ENCODE measurements at places on chromosomes 6 and 20.
A peak's percentile ranks its signal among the peaks of the same experiment; 100 is the strongest.

DNA sequence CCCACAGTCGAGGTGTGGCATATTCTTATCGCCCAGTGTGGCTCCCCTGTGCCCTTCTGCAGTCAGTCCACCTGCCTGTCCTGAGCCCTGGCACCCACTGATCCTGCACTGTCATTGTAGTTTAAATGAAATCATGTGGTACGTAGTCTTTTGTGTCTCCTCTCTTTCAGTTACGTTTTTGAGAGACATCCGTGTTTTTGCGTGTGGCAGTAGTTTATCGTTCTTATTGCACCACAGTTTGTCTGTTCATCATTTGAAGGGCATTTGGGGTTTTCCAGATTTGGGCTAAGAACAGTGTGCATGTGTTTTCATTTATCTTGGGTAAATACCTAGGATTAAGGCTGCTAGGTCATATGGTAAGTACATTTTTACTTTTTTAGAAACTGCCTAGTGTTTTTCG is 49.3 kb downstream of the SPATA2 start:
- DNase-seq = no peak

DNA sequence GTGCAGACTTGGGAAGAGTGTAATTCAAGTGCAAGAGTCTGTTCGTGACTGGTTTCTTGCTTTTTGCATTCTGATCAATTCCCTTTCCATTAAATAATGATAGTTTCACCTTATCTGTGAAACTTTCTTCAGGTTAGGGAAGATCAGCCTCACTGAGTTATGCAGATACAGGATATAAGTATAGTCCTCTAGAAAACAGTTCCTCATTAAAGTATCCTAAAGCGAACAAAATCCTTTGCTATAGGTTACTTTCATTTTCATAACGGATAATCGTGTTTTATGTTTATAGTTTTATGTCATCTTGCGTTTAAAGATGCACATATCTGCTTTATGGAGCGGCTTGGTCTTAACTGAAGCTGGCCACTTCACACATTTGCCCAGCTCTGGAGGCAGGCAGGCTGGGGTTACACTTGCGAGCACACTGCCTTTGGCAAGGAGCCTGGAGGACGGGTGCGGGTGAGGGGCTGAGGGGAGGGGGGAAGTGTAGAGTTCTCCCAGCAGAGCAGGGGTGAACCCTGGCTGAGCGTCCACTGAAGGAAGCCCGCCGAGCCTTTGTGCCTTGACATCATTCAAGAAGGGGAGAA is 123.5 kb upstream of the IFNGR1 start:
- DNase-seq = no peak

DNA sequence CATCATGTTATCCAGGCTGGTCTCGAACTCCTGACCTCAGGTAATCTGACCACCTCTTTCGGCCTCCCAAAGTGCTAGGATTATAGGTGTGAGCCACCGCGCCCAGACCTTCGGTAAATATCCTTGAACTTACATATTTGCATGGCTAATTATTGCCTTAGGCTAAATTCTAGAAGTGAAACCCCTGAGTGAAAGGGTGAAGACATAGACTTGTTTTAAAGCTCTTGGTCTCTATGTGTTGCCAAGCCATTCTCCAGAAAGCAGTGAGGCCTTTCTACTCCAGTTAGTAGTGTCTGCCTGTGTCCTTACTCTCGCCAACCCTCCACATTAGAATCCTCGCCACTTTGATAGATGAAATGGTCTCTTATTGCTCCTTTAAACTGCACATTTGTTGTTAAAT is 2.6 kb upstream of the NOTCH4 start:
- no peak for DNase-seq

DNA sequence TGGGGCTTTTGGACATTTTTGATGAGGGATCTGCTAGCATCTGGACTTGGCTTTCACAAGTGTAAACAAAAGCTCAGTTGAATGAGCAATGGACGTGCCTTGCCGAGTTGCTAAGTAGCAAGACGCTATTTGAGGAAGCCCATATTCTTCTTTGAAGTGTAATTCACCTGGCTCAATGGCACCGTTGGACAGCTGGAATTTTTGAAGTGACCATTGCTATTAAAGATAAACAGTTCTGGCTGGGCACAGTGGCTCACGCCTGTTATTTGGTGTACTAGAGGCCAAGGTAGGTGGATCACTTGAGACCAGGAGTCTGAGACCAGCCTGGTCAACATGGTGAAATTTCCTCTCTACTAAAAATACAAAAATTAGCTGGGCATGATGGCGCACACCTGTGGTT is 88.8 kb upstream of the SOX4 start:
- no peak for DNase-seq

- no peak for DNase-seq
These were observed 217.9 kb upstream of the SPTLC3 start for GRCh38 chr20:12790859-12791258.

DNA sequence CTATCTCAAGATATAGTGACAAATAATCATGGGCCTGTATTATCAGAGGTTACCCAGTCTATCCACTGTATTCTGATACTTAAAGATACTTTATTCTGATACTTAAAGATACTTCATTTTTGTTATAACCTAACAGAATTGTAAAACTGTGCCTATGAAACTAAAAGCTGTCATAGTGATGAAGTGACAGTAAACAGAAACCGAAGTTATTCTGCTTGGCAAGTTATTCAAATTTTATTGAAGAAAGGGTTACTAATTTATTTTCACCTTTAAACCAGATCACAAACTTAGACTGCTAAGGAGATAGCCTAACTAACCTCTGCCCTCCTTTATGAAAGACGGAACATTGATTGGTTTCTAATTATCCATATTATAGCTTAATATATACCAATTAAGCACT is 604.6 kb upstream of the IMPG1 start:
- DNase-seq = no peak

DNA sequence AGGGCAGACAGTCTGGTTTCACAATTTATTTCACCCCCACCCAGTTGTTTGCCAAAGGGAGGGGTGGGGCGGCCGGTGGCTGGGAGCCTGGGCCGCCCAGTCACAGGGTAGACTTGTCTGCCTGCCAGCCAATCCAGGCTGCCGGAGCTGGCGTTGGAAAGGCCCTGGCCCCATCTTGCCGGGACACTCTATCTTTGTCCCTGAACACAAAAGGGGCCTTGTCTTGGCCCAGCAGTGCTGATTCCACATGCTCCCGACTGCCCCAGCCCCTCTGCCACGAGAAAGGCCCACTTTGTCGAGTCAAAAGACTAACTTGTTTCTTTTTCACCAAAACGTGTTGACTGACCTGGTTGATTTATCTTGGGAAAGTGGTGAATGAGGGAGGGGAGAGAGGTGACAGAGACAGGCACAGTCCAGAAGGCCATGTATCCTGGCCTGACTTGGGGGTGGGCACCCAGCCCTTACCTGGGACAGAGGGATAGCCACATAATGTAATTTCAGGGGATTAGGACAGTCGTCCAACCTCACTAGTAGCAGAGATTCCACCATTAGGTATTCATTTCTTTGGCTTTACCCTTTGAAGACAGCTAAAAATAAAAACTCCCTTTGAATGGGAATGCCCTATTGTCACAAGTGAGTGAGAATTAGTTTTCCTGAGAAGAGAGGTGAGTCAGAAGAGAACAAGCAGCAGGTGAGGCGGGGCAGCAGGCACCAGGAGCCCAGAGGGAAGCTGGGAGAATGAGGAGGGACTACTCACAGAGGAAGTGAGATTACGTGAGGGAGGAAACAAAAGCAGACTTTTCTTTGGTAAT is 67.0 kb upstream of the SIRPA start:
- DNase-seq = no peak

DNA sequence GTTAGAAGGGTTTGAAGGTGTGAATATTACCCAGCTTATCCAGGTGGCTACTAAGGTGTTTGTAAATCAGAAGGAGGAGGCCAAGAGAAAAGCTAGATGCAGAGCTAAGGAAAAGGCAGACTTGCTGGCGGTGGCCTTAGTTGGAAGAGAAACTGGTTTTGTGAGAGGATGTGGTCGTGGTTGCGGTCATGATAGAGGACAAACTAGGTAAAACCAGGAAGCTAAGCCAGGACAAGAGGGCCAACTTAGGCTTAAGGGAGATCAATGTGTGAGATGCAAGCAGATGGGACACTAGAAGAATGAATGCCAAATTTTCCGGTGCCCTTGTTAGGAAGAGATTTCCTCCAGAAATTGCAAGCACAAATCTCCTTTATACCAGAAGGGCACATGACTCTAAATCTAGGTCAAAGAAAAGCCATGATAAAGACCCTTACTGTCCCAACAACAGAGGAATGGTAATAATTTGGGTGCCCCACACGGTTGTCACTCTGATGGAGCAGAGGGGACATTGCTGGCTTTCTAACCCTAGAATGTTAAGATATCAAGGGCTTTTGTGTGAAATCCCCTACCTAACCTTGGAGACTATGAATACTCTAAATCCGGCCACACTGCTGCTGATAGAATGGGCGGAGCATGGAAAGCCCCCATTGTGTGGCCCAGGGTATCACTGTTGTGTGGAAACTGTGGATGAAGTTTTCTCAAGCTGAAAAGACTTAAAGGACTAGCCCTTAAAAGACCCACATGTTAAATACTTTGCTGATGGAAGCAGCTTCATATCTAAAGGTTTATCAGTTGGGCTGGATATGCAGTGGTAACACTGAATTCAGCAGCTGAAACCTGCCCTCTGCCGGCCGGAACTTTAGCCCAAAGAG is 7.8 kb downstream of the IL22RA2 start:
- DNase-seq = peak; percentile 40

DNA sequence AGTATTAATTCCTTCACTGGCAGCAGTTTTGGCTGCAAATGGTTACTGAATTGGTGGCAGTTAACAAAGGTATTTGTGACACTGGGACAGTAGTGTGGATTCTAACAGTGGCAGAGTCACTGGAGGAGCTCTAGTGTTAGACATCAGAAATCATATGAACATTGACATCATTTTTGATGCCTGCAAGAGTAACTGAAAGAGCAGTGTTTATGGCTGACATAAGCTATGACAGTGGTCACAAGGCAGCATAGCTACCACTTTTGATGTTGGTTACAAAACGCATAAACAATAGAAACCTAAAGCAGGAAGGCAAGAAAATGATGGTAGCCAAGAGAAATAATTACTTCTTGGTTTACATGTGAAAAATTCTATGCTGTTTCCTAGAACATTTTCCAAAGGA is 326.7 kb upstream of the MAN1A1 start:
- no peak for DNase-seq

DNA sequence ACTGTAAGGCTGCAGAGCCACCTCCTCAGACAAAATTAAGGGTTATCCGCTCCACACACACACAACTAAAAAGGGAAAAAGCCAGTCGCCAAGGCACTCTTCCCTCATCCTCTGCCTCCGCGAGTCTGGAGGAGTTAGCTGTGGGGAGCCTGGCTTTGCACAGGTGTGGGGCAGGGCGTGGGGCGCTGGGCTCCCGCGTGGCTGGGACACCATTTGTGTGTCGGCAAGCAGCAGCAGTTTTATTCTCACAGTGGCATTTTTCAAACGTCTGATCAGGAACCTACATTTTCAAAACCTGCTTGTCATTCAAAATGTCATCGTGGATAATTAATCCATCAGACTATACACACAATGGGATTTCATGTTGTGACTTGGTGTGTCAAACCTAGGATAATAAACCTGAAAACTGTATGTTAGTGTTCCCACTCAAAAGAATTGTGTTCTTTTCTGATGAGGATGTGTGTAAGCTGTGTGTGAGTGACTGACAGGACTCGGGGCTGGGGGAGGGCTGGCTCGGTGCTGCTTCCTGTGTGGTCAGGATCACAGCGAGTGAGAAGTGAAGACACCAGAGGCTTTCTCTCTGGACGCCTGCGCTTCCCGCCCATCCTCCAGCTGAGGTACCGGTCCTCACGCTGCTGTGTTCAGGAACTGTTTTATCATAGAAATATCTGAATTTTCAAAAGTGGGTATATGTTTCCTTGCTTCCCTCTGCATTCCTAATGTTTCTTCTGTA is 83.1 kb downstream of the IRF4 start:
- peak; percentile 87 for DNase-seq

- no peak for DNase-seq
These were observed 90.5 kb downstream of the ZMYND8 start for GRCh38 chr20:47265984-47266383.

- DNase-seq = peak; percentile 30
These were observed 17.9 kb downstream of the C6orf15 start for GRCh38 chr6:31094389-31094881.

GRCh38 chr20:4820806-4821518 is 99.3 kb downstream of the PRND start:
- no peak for DNase-seq

GRCh38 chr20:7858734-7859250 is 81.5 kb downstream of the HAO1 start:
- DNase-seq = no peak

DNA sequence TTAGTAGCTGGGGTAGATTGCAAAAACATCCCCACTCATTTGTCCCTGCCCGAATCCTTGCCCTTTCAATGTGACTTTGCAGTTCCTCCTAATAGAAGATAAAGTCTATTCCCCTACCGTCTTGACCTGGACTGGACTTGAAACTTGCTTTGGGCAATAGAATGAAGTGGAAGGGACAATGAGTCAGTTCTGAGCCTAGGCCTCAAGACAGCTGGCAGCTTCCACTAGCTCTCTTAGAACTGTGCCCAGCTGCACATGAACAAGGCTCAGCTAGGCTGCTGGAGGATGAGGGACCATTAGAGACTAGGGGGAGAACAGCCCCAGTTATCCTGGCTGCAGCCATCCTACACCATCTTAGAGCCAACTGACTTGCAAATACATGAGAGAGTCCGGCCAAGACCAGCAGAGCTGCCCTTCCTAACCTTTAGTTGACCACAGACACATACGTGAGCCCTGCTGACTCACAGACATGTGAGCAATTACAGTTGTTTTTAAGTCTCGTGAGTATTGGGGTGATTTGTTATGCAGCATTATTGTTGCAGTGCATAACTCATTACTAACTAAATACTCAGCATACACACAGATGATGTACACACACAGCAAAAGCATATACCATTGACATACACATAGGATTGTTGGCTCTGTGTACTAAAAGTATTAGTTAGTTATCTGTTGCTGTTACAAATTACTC is 105.5 kb downstream of the DHX35 start:
- no peak for DNase-seq

GRCh38 chr20:44449864-44450263 is 25.8 kb upstream of the TTPAL start:
- no peak for DNase-seq

DNA sequence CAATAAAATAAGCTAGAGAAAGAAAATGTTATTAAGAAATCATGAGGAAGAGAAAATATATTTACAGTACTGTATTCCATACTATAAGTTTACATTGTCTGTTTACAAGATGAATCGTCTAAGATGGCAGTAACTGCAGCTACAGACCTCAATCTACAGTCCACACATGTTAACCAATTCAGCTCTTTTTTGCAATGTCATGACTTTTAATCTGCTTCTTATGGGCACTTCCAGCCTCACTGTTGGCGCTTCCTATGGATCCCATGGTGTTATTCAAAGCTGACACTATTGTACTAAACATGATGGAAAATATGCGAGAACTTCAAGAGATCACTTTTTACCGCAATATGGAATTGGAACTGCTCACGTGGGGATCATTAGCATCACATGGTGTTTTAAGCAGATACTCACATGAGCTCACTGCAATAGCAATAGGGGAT is 451.5 kb upstream of the CITED2 start:
- DNase-seq = no peak

- peak; percentile 34 for DNase-seq
These were observed 1.0 kb downstream of the CCN2 start for GRCh38 chr6:131949909-131950766.

GRCh38 chr6:6595952-6596351 is 7.4 kb downstream of the LY86 start:
- no peak for DNase-seq
